ENCODE measurements at places on chromosomes 7 and 10.

DNA sequence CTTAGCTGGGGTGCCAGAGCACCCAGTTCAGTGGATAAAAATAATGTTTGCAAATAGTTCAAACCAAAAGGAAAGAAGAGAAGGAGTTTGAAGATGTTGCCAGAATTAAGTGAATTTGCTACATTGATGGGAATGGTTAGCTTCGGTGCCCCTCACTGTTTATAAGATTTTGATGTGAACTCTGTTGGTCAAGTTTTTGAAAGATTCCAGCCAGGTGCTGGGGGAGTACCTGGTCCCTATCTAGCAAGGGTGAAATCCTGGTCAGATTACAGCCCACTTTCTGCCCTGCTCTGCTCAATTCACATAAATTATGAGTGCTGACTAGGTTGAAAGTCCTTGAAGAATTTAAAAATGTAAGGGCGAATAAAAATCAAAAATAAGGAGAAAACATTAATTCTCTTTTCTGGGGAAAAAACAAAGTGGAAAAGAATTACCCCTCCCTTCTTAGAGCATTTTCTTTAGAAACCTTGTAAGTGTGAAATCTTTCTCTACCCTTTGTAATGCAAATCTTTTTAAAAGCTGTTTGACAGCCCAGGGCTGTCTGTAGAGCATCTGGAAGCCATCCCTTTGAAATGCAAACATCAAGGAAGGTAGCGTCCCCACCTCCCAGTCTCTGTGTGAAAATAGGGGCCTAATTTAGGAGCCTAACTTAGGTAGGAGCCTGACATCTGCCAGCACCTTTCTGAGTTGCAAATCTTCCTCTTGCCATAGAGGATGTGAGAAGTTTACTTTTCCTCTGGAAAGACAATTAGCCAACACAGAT is 1.4 kb upstream of the GIMAP5 start:
- no peak for DNase-seq

- no peak for DNase-seq
Observed at GRCh38 chr10:118971876-118972275, 57.6 kb upstream of the NANOS1 start.

DNA sequence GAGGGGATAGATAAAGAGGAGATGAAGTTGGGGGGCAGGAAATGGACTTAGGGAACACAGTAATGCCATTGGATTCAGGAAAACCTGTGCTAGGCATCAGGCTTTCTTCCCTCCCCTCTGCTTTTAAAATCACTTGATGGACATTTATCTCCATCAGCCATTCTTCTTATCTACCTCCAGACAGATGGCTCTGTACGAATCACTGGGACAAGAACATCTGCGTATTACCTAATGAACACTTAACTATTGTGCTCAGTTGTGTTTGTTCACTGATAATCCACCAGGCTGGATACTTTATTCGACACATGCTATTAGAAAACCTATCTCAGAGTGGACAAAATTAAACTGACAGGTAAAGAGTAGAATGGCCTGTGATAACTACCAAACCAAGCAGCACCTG is 40.0 kb downstream of the TNKS2 start:
- DNase-seq = no peak

DNA sequence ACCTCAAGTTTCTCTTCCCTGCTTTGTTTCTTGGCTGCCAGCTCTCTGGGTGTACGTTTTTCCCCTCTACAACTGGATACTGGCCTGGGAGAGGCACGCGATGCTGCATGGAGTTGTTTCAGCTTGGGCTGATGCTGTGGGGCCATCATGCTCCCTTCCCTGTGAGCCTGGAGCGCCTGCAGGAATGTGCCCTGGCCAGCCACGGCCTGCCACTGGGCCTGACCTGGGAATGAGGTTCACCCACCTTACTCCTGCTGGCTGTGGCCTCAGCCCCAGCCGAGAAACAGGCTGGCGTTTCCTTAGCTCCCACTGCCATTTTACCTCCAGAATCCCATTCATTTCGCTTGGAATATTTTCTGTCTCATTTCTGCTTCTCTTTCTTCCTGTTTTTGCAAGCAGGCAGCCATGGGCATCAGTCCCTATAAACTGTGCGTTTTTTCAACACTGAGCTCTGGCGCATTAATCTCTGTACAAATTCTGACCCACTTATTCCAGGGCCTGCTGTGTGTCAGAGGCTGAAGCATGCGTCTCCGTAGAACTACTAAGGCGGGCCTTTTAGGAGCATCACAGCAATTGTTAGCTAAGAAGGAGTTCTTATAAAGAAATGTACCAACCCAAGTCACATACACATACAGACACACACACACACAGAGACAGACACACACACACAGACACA is 57.9 kb downstream of the GATA3 start:
- no peak for DNase-seq

- no peak for DNase-seq
Observed at GRCh38 chr10:97896756-97897358, 47.2 kb downstream of the GOLGA7B start.

GRCh38 chr10:101566333-101567164 is 21.5 kb downstream of the POLL start:
- no peak for DNase-seq

DNA sequence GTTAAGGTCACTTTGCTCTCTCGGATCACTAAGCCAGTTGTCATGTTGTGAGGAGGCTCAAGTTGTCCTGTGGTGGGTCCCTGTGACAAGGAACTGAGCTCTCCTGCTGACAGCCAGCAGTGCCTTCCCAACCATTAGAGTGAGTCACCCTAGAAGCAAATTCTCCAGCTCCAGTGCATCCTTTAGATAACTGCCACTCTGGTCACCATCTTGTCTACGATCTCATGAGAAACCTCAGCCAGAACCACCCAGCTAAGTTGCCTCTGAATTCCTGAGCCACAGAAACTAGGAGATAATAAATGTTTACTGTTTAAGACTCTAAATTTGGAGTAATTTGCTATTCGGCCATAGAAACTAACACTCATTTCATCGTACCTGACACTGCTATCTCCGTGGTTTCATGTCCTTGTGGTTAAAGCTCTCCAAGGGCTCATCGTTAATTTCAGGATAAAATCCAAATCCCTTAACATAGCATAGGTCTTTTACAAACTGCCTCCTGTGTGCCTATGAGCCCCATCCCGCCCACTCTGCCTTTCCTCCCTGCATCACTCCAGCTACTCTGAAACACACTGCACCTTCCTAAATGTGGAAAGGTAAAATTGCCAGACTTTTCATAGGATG is 56.5 kb upstream of the WIPF3 start:
- DNase-seq = no peak

- no peak for DNase-seq
Observed at GRCh38 chr10:11112718-11113117, 95.0 kb downstream of the CELF2 start.

GRCh38 chr10:62459500-62459899 is 85.3 kb downstream of the ZNF365 start:
- DNase-seq = no peak

- DNase-seq = no peak
Observed at GRCh38 chr10:22686347-22686746, 28.0 kb downstream of the PIP4K2A start.

GRCh38 chr7:20030417-20030816 is 186.8 kb downstream of the MACC1 start:
- no peak for DNase-seq

GRCh38 chr10:17871036-17871435 is 61.9 kb downstream of the MRC1 start:
- no peak for DNase-seq

DNA sequence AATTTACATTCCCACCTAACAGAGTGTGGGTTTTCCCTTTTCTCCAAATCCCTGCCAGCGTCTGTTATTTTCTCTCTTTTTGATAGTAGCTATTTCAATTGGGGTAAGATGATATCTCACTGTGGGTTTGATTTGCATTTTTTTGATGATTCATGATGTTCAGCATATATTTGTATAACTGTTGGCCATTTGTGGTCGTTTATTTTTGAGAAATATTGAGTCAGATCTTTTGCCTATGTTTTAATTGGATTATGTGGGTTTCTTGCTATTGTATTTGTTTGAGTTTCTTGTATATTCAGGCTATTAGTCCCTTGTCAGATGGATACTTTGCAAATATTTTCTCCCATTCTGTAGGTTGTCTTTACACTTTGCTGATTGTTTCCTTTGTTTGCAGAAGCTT is 193.8 kb downstream of the ABCA13 start:
- no peak for DNase-seq

DNA sequence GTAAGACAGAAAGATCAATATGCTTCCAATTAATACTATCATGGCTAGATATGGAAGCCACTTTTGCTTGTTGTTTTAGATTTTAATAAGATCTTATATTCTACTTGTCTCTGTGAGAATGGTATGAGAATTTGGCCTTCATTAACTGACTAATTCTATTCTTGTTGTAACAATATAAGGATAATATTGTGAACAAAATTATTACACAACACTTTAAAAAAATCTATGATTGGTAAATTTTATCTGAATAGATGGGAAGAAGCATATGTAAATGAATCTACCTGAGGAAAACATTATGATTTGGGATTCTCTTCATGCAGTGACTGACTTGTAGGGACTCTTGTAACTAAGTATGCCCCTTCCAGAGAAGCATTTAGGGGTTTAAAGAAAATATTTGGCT is 308.9 kb upstream of the KCND2 start:
- no peak for DNase-seq

GRCh38 chr10:32771217-32771616 is 186.8 kb downstream of the ITGB1 start:
- no peak for DNase-seq

- no peak for DNase-seq
Observed at GRCh38 chr10:78934994-78935602, 133.7 kb upstream of the ZMIZ1 start.

DNA sequence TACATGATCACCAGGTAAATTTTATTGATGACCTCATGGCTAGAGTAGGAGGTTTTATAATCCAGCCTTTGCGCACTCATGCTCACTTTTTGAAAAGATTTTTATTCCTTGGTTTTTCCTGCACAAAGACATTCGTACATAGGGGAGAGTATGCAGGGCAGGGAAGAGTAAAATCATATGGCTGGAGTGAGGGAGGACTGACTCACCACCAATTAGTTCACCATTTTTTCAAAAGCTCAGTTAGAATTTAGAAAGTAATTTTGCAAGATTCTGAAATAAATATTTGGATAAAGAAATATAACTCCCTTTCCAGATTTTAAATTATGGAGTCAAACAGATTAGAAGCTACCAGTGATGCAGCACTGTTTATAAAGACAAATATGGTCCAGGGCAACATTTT is 111.9 kb downstream of the SEMA3D start:
- no peak for DNase-seq

GRCh38 chr10:70560511-70560941 is 42.0 kb downstream of the PRF1 start:
- DNase-seq = no peak

GRCh38 chr10:126674741-126675515 is 4.4 kb upstream of the C10orf90 start:
- DNase-seq = no peak

- DNase-seq = no peak
Observed at GRCh38 chr10:82477776-82478175, 602.8 kb downstream of the NRG3 start.

DNA sequence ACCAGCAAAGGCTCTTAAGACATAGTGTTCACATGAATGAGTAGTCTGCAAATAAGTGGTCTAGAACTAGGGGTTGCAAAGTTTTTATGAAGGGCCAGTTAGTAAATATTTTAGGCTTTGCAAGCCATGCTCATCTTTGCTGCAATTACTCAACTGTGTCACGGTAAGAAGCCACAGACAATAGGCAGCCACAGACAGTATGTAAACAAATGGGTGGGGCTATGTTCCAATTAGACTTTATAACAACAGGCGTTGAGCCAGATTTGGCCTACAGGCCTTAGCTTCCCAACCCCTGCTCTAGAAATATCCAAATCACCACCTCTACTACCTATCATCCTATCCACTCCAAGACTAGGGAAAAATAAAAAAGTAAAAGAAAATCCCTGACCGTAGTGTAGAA is 9.2 kb downstream of the IKZF5 start:
- DNase-seq = no peak

DNA sequence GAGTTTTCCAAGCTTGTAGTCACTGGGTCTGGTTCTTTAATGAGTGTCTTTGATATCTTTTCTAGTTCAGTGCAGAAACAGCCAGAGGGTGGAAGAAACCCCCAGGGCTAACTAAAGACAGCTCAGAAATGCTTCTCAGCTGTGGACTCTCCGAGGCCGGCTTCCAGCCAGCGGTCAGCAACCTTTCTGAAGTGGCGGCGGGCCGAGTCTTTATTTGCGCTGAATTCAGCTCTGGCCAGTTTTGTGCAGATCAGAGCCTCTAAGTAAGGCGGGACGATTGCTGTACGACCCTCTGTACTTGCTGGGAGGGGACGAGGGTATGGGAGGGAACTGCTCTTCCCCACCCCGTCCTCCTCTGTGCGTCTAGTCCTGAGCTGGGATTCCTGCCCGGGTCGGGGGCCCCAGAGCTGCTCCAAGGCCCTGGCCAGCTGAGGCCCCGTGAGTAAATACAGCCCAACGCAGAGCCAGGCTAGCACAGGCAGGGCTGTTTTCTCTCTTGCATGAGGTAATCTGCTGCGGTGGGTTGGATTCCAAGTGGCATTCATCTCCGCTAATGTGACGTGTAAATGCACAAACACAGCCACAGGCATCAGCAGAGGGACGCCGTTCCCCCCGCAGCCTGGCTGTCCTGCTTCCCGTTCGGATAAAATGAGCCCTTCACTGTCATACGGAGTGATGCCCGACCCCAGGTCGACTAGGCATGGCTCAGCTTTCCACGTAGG is 159.8 kb downstream of the PIP4K2A start:
- DNase-seq = no peak

GRCh38 chr7:83547526-83547925 is 101.4 kb downstream of the SEMA3E start:
- peak; percentile 77 for DNase-seq

- DNase-seq = no peak
Observed at GRCh38 chr10:62352356-62352970, 21.7 kb upstream of the ZNF365 start.

GRCh38 chr7:1348096-1348822 is 111.0 kb downstream of the MICALL2 start:
- DNase-seq = no peak

- peak; percentile 53 for DNase-seq
Observed at GRCh38 chr7:17298102-17298839, at the start of gene AHR. TSS of gene AHR (plus strand) at chr7:17298652. CDS start at chr7:17299265, 613 bp downstream.

DNA sequence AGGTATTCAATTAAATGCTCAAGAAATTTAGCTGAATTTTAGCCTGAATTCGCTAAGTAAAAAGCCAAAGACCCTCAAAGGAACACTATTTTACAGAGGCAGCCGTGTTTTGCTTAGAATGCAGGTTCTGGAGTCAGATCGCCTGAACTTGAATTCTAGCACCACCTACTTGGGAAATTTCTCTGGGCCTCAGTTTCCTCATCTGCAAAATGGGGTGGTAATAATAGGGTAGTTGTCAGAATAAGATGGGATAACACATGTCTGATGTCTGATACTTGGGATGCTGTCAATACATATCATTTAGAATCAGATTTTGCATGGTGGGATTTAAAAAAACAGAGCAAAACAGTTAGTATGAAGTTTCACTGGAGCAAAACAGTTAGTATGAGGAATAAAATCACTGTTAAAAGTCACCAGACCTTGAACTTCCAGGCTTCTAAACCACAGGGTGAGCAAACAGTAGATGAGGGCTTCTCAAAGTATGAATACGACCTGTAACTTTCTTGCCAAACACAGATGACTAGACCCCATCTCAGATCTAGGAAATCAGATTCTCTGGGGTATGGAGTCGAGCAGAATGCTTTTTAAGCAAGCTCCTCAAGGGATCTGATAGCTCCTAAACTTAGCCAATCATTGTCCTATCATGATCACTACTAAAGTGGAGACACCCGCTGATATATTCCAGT is 75.4 kb downstream of the ATXN7L1 start:
- DNase-seq = no peak

- no peak for DNase-seq
Observed at GRCh38 chr10:34294137-34294536, 521.0 kb downstream of the PARD3 start.

GRCh38 chr10:22318772-22319171 is 2.1 kb upstream of the BMI1 start:
- no peak for DNase-seq
